ENCODE measurements at places on chromosomes 1 and 21.

DNA sequence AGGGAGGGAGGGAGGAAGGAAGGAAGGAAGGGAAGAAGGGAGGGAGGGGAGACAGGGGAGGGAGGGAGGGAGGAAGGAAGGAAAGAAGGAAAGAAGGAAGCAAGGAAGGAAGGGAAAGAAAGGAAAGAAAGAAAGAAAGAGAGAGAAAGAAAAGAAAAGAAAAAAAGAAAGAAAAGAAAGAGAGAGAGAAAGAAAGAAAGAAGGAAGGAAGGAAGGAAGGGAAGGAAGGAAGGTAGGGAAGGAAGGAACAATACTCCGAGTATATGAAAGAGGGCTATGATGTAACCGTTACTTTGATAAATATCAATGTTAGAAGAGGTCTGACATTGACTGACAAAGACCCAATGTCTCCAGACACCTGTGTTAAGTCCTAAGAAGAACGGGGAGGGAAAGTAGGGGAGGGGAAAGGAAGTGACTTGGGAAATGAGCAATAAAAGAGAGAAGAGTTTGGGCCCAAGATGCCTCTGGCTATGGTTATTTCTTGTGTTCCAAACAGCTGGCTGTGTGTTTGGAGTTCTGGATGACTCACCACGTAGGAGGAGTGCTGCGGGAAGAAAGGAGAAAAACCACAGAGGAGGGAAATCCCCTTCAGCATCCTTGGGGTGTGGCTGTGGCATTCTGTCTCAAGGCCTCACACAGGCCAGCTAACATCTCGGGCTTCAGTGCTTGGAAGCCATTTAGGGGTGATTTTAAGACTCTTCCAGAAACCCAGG, 37.0 kb upstream of the RXRG start:
- no peak overlapping the region for H3K4me3 ChIP-seq
- no peaks in the 10 kb centered on the region for H3K27me3 ChIP-seq
- H3K4me1 ChIP-seq: no peaks in the 10 kb centered on the region
- no peaks in the 10 kb centered on the region for H3K36me3 ChIP-seq
- no peak overlapping the region for H3K27ac ChIP-seq

GRCh38 chr1:205310976-205311704, 10.4 kb downstream of the NUAK2 start:
- no peak overlapping the region for H3K4me3 ChIP-seq
- peak overlapping the region; percentile 43 for H3K27ac ChIP-seq
- no peak for DNase-seq
- H3K27me3 ChIP-seq: no peaks in the 10 kb centered on the region
- peaks cover 44% of the 10 kb centered on the region for H3K4me1 ChIP-seq

DNA sequence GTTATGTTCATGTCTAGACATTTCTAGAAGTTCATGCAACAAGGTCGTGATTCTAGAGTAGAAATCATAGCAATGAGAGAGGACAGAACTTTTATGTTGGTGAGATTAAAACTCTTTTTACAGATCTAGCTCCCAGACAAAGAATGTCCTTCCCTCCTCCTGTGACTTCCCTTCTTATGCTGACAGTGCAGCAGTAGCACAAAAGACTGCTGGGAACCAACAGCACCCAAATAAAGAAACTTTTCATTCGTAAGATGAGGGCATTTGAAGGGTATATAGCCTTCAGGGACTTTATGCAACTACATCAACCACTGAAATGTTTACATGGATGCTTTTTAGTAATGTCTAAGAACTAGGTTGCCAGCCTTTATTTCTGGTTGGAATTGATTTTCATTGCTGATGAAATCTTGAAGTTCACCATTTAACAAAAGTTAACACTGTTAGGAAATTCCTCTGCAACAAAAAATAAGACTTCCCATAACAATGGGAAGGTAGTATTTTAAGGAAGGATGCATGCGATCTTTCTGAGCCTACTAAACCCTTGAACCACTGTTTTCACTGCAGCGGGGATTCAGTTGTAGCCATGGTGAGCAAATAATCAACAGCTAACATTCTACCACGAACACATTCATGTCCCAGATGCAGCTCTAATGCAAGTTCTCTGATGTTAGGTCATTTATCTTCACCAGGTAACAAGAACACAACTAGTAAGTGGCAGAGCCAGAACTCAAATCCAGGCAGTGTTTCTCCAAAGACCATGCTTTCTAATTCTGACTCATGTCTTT, 672.8 kb downstream of the PTPRC start:
- H3K4me3 ChIP-seq: no peak overlapping the region
- H3K4me1 ChIP-seq: peaks cover 43% of the 10 kb centered on the region
- no peaks in the 10 kb centered on the region for H3K36me3 ChIP-seq
- H3K27me3 ChIP-seq: no peaks in the 10 kb centered on the region
- no peak for DNase-seq

DNA sequence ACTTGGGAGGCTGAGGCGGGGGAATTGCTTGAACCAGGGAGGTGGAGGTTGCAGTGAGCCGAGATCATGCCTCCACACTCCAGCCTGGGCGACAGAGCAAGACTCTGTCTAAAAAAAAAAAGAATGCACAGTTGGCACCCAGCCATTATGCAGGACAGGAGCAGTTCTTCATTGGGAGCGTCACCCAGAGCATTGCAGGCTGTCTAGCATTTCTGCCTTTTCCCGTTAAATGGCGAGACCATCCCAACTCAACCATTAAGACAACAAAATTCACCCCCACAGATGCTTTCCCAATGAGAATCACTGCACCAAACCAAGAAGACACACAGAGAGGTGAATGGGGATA, 105.8 kb downstream of the EDEM3 start:
- no peaks in the 10 kb centered on the region for H3K36me3 ChIP-seq
- H3K4me1 ChIP-seq: no peaks in the 10 kb centered on the region
- H3K4me3 ChIP-seq: no peak overlapping the region
- no peak overlapping the region for H3K27ac ChIP-seq
- peaks cover 6% of the 10 kb centered on the region for H3K27me3 ChIP-seq

GRCh38 chr1:108972951-108973350, 9.7 kb upstream of the CLCC1 start:
- no peak for DNase-seq
- peaks cover 5% of the 10 kb centered on the region for H3K36me3 ChIP-seq

DNA sequence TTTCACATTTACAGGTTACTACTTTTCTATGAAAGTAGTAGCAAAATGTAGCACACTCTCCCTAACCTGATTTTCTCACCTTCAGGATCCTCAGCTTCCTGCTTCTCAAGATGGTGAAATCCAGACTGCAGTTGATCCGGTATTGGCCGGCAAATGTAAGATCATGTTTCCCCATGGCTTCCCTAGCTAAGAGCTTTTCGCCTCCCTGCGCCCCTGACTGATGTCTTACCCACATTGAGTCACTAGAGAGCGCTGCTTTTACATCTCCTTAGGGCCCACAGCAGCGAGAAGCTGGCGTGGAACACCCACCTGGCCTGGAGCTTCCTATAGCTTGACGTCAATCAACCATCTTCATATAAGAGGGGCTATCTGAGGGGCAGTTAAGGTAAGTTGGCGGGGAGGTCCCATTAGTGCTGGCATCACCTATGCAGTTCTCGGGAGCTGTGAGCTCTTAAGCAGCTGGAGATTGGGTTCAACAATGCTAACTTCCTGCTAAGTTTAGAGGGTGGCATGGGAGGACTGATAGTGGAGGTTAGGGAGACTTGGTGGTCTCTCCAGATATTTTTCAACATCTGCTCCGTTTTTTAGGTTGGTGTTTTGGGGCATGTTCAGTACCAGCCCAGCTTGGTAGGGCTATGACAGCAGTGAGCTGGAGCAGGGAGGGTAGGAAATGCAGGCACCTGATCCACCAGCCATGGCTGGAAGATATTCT, 5.5 kb downstream of the PTPN7 start:
- peak; percentile 74 for DNase-seq
- peaks cover 22% of the 10 kb centered on the region for H3K4me1 ChIP-seq
- no peak overlapping the region for H3K4me3 ChIP-seq

DNA sequence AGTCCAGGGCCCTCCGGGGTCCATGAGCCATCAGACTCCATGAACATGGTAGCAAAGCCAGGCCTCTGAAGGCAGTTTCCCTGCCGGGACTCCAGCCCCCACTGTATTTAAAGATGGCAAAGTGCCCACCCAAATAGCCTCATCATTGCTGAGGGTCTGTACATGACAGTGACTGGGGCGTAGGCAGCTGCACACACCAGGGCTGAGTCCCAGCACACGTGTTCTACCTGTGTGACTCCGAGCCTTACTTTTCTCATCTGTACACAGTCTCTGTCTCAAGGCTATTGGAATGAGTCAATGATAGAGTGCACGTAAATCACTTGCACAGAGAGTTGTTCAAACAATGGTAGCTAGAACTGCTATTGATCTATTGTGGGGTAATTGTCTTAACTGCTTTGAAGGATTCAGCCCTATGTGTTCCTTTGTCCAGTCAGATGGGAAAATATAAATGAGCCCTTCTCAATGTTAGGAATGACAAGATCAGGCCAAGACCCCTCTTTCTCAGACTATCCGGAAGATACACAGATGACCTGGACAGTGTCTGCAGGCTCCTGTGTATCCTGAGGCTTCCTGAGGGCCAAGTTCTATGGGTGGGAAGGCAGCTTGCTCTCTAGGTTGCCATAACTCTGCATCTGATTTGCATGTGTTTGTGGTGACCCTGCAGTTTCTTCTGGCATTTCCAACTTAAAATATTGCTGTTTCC, 48.9 kb downstream of the RASSF5 start:
- no peak for DNase-seq
- peaks cover 35% of the 10 kb centered on the region for H3K4me1 ChIP-seq
- peak overlapping the region; percentile 70 for H3K4me3 ChIP-seq

DNA sequence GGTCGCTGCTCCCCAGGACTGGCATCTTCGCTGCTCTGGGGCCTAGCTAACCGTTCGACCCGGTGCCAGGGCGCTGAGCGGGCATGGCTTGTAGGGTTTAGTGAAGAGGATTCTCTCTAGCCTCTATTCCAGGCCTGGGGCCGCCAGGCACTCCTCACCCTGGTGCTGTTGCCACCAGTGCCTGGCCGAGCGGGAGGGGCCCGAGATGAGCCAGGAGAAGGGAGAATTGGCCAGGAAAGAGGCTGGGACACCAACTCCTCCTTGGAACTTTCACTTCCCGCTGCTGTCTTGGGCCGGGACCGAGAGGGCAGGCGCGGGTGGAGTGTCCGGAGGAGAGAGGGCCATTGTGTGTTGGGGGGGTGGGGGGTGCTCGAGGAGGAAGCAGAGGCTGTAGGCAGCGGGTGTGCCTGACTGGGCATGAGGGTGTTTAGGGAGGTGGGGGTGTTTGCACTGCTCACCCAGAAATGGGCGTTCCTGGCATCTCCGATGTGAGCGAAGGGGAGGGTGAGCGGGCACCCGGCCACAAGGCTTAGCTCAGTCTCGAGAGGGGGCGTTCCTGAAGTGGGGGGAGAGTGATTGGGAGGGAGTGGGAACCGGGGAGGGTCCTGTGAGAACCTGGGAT, 772 bp downstream of the ADAM15 start:
- peaks cover 32% of the 10 kb centered on the region for H3K4me1 ChIP-seq
- DNase-seq: no peak
- H3K4me3 ChIP-seq: peak overlapping the region; percentile 65
- no peaks in the 10 kb centered on the region for H3K36me3 ChIP-seq

GRCh38 chr1:245434280-245434679, 279.5 kb downstream of the KIF26B start:
- no peak for DNase-seq
- H3K36me3 ChIP-seq: no peaks in the 10 kb centered on the region
- no peak overlapping the region for H3K4me3 ChIP-seq
- no peaks in the 10 kb centered on the region for H3K4me1 ChIP-seq
- H3K27ac ChIP-seq: no peak overlapping the region

GRCh38 chr1:109502364-109502851, 7.1 kb downstream of the AMIGO1 start:
- peaks cover 27% of the 10 kb centered on the region for H3K4me1 ChIP-seq
- peaks cover 8% of the 10 kb centered on the region for H3K27me3 ChIP-seq
- no peak for DNase-seq
- no peak overlapping the region for H3K27ac ChIP-seq

DNA sequence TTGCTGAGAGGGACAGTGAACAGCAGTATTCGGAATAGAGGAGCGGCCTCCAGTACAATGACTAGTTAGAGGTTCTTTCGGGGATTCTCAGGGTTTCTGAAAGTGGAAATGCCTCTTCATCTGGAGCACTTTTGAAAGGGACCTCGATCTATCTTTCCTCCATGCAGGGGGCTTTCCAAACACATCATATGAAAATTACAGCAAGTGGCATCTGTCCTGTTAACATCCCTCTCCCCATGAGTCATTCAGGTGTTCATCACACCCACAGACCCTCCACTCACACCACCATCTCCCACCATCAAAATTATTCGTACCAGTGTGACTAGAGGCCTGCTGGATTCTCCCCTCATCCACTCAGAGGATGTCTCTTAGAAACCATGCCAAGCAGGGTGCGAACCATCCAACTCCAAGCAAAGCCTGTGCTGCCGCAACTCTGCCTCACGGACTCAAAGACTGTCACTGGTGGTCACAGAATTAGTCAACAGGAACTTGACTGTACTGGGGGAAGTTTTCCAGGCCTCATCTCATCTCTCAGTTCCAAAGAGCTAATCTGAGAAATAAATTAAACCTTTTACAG, 211.1 kb downstream of the MRPL39 start:
- peaks cover 7% of the 10 kb centered on the region for H3K36me3 ChIP-seq
- no peaks in the 10 kb centered on the region for H3K4me1 ChIP-seq
- H3K27me3 ChIP-seq: no peaks in the 10 kb centered on the region
- no peak overlapping the region for H3K27ac ChIP-seq

DNA sequence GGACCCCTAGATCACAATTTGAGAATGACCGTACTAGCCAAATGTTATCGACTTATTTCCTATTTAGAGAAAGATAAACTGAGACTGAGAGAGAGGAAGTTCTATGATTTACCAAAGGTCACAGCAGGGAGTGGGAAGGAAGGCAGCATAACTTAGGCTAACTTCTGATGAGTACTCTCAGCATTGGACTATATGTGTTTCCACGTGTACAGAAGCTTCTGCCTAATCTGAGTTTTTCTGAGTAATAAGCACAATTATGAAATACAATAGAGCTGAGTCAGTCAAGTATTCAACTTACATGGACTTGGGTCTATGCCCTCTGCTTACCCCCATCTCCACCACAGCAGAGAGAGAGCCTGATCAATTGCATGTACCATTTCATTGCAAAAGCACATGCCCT, 88.1 kb upstream of the HIVEP3 start:
- no peaks in the 10 kb centered on the region for H3K27me3 ChIP-seq
- no peaks in the 10 kb centered on the region for H3K36me3 ChIP-seq
- H3K4me3 ChIP-seq: no peak overlapping the region

DNA sequence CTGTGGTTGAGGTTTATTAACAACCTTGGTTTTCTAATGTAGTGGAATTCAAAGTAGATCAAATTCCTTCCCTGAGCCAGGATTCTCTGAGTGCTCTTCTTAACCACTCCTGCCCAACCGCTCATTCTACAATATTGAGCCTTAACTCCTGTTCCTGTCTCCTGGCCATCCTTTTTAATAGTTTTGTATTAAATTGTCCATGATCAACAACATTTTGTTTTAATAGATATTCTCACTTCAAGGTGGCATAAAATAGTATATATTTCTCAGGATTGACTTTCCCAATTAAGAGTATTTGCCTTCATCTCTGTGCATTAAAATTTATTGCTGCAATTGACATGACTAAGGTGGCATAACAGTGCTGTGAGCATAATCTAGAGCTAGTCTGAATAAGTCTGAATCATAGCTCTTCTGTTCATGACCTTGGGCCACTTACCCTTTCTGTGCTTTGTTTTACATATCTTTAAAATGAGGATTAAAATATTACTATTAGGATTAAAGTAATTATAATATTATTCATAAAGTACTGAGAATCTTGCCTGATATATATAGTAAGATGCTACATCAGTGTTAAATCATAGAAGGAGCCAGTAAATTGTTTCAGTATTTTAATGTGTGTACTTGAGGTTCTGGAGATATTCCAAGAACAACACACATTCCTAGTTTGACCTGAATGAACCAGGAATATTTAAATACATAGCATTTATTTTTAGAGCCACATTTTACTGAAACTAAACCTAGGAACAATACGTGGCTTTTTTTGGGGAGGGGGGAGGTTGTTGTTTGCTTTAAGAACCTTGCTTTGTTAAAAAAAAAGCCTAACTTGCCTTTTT, 76.4 kb downstream of the ADGRL2 start:
- DNase-seq: no peak
- H3K4me1 ChIP-seq: peaks cover 89% of the 10 kb centered on the region
- H3K27me3 ChIP-seq: no peaks in the 10 kb centered on the region
- 0 out of 2 replicates have a peak overlapping the region, but pooled peaks have one; percentile 10 for H3K27ac ChIP-seq

All from WTC11 (cell line).